ENCODE measurements at places on chromosomes 1 and 21. TPM values are rescaled to one million over a fixed set of nuclear protein-coding genes. Genes with fewer than 3 reads are reported as not detected.

GRCh38 chr1:115184260-115184950 lies 95.1 kb upstream of the TSPAN2 start:
- peak; percentile 39 for DNase-seq

DNA sequence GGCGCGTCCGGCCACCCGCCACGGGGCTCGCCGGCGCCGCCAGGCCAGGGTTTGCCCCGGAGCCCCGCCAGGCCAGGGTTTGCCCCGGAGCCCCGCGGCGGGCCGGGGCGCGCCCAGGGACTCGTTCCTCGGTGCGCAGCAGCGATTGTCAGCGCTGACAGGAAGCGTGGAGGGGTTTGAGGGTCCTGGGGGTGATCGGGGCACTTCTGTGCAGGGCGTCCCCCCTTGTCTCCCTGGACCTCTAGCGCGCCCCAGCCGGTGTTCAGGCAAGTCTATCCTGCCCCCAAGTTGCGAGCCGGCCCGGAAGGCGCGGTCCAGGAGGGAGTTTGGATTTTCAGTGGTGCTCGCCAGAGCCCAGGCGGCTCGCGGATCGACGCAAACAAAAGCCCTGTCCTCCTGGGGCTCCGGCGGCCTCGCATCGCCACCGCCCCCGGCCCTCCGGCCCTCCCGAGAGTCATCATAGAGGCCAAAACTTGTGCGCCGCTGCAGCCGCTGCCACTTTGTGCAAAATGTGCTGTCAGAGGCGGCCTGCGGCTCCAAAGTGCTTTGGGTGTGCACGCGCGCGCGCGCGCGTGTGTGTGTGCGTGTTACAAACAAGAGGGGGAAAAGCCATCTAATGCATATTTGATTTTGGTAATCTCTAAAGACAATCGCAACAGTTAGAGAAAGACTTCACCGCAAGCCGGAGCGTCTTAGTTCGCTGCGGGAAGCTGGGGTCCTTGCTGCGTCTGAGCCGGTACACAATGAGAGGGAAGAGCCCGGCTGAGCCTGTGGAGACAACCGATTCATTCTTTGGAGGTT lies 1.0 kb downstream of the ROR1 start:
- DNase-seq, result peak; percentile 63

DNA sequence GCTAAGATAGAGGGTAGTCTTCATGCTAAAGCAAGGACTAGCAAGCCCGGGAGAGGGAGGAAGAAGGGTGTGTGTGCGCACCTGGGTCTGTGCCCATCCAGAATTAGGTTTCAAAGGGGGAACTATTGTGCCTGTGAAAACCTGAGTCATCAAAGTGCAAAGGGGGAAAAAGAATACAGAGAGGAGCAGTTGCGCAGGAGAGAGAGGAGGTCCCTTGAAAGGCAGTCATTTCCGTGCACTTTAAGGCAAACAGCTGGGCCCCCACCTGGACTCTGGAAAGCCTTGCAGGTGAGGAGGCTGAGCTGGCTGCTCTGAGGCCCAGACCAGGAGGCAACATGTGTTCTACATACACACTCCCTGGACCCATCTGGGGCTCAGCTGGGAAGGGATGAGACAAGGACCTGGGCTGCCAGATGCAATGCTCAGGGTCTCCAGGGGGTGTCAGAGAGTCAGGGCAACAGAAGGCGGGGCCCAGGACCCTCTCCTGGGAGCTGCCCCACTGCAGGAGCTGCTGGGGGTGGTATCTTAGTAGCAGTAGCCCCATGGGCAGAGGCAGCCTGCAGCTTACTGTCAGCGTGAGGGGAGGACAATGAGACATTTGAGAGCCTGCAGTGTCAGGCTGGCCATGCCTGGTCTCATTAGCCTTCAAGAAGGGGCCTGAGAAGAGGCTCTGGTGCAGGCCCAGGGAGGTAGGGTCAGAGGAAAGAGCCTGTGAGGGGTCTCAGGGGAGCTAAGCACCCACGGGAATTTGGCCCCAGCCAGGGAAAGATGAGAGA lies 14.3 kb downstream of the PROK1 start:
- no peak for DNase-seq

DNA sequence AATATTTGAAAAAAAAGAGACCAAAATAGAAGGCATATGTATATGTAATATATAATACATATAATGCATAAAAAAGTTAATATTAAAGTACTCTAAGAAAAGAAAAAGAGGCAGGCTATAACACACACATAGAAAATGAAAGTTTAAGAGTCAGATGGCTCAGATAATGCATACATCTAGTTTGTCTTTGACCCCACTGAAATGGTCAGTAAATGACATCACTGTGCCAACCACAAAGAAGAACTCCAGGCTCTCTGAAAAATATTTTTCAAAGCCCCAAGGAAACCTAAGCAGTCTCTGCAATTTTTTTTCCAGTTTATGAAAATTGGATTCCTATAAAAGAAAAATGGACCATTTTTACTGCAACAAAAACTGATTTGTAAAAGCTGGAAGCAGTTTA lies 55.4 kb upstream of the SCYL3 start:
- no peak for DNase-seq

SPRR1B gene
- polyA plus RNA-seq, result not detected

AMY1C gene
- polyA plus RNA-seq, result not detected

GRCh38 chr1:181513786-181514297 lies 30.5 kb downstream of the CACNA1E start:
- no peak for DNase-seq

- DNase-seq, result no peak
Measured at GRCh38 chr1:188782220-188782841, 1695.3 kb downstream of the BRINP3 start.

GRCh38 chr1:17350928-17351446 lies 21.0 kb upstream of the PADI6 start:
- DNase-seq, result no peak

- DNase-seq, result no peak
Measured at GRCh38 chr1:166156674-166157073, 10.1 kb downstream of the FAM78B start.

DNA sequence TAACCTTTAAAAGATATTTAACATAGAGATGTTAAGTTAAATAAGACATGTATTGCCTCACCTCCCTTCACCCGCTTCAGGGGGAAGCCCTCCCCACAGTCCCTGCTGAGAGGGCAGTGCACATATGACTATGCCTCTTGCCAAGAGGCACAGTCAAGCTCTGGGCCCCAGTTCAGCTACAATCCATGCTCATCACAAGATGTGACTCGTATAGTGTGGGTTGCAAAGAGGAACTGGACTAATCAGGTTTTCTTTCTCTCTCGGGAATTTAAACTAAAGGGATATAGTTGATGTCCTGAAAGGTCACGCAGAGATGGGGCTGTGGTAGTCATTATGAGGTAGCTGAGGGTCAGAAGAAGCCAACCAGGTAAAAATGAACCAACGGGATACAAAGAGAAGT lies 35.6 kb downstream of the LYST start:
- DNase-seq, result peak; percentile 58

RSRP1 gene
- 114 TPM for polyA plus RNA-seq

- no peak for DNase-seq
Measured at GRCh38 chr1:176670853-176671252, 207.9 kb downstream of the PAPPA2 start.

DNA sequence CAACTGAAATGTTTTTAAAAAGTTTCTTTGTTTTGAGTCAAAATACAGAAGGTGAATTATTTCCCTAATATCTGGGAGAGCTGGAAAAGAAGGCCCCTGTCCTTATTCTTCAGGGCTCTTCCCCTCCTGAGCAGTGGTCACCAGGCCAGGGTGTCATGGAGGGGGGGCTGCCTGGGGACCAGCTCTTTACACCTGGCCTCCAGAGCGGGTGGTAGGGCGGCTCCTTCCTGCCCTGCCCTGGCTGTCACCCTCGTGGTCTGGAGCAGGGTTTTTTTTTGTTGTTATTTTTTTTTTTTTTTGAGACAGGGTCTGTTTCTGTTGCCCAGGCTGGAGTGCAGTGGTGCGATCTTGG lies 6.6 kb downstream of the SKI start:
- DNase-seq, result no peak

PRDM16 gene
- 11.3 TPM for polyA plus RNA-seq

DNA sequence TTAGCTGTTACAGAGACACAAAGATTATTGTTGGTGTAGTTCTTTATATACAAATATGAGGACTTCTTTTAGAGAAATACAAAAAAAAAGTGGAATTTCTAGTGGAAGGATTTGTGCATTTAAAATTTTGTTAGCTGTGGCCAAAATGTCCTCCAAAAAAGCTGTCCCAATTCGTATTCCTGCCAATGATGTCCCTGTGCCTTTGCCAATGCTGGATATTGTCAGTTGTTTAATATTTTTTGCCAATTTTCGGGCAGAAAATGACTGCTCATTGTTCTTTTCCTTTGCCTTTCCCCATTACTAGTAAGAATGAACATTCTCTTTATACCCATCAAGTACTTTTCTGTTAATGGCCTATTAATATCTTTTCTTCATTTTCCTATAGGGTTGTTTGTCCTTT lies 110.0 kb upstream of the HOOK1 start:
- DNase-seq, result no peak

GRCh38 chr1:179857009-179857408 lies 20.6 kb downstream of the TOR1AIP2 start:
- no peak for DNase-seq

DNA sequence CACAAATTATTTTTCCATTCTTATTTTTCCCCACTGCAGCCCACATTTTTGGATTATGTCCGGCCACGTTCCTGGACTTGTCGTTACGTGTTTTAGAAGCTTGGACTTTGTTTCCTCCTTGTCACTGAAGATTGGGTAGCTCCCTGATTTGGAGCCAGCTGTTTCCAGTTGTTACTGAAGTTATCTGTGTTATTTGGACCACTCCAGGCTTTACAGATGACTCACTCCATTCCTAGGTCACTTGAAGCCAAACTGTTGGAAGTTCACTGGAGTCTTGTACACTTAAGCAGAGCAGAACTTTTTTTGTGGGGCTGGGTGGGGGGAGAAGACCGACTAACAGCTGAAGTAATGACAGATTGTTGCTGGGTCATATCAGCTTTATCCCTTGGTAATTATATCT lies 12.2 kb upstream of the AXDND1 start:
- peak; percentile 64 for DNase-seq

SLFNL1 gene
- 0.12 TPM for polyA plus RNA-seq

GRCh38 chr1:215970406-215970805 lies 403.3 kb downstream of the KCTD3 start:
- no peak for DNase-seq

DNA sequence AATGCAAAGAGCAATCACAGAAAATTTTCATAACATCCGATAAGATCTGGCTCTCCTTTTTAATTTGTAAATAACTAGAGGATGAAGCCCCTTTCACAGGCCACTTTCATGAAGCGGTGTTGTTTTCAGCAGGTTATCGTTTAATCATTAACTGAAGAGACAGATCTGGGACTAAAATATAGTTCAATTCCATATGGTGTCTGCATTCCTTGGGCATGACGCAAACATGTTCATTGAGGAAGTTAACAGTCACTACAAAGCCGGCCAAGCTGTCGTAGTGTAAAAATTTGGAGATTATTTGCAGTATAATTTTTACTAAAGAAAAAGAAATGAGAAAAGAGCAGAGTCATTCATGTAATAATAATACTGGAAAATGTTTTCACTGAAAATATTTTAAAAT lies 565.2 kb upstream of the ADAMTS5 start:
- no peak for DNase-seq

DNA sequence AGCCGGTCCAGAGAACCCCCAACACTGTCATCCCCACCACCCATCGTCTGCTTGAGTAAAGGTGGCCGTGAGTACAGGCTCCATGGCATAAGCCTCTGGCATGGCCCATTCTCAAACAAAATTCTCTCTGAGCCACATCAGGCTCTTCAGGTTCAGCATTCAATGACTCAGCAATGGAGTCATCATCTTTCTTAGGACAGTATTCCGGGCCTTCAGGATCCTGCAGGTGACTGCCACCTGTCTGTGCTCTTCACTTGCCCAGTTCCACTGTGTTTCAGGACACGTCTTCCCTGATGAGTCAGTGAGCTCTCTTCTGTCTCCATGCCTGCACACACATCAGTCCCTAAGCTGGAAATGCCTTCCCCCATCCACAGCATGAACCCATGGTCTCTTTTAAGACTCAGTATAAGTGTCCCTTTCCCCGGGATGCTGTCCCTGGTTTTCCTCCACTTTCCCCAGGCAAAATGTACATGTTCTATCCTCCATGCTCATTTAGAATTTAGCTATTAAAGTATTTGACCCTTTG lies 81.1 kb upstream of the FGGY start:
- DNase-seq, result no peak

DNA sequence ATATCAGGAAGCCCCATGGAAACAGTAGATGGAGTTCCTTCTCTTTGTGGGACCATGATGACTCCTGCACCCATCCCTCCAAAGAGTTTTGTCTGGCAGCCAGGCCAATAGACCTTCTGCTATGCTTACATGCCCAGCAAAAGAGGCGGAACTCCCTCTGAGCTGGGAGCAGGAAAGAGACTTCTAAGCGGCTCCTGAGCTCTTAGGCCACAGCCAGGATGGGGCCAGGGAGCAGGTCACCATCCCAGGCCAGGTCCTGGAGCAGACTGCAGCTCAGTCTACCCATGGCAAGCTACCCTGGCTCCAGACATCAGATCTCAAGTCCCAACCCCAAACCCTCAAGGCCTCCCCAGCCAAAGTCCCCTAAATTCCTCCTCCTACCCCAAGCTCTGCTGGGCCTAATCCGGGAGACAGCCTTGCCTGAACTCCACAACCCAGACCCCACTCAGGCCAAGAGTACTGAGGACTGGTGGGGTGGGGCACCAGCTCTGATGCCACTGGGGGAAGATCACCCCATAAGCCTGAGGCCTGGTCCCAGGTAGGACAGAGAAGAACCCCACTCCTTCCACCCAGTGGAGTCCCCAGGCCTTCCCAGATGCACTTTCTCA lies 387.9 kb downstream of the MATN1 start:
- no peak for DNase-seq

PKP1 gene
- not detected for polyA plus RNA-seq

GRCh38 chr1:112714313-112715263 lies 544 bp downstream of the PPM1J start:
- peak; percentile 79 for DNase-seq

FCGR1A gene
- polyA plus RNA-seq, result 2.7 TPM

NFASC gene
- polyA plus RNA-seq, result 2.7 TPM

All from heart left ventricle (tissue), 16 donors.